ENCODE measurements at places on chromosomes 11 and 22.

DNA sequence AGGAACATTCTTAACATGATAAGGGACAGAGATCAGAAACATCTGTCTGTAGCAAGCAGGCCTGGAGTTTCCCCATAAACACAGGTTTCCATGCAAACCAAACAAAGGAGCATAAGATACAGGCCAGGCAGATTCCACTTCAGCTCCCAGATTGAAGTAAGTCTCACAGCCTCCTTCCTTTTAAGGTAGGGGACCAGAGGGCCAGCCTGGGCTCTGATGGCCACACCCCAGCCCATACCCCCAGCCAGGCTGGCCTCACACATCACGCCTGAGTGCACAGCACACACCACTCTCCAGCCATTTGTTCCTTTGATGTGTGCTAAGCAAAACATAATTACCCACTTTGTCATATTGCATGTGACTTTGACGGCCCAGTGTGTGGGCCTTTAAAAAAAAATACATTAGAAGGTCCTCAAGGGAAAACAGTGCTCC lies 518.7 kb downstream of the NTM start:
- no peak overlapping the region for H3K4me3 ChIP-seq
- H3K27ac ChIP-seq: no peak overlapping the region
- peaks cover 23% of the 10 kb centered on the region for H3K4me1 ChIP-seq
- H3K36me3 ChIP-seq: no peaks in the 10 kb centered on the region

GRCh38 chr11:128705124-128705920 lies 11.4 kb downstream of the FLI1 start:
- peaks cover 29% of the 10 kb centered on the region for H3K27me3 ChIP-seq
- no peak overlapping the region for H3K27ac ChIP-seq
- DNase-seq: no peak
- no peak overlapping the region for H3K4me3 ChIP-seq

- peaks cover 4% of the 10 kb centered on the region for H3K4me1 ChIP-seq
- peak; percentile 84 for DNase-seq
- no peak overlapping the region for H3K4me3 ChIP-seq
- peaks cover 59% of the 10 kb centered on the region for H3K27me3 ChIP-seq
- H3K27ac ChIP-seq: no peak overlapping the region
- H3K36me3 ChIP-seq: no peaks in the 10 kb centered on the region
Measured at GRCh38 chr11:131688048-131688693, 317.8 kb downstream of the NTM start.

GRCh38 chr11:6414874-6415328 lies 4.0 kb downstream of the APBB1 start:
- DNase-seq: no peak
- no peak overlapping the region for H3K4me3 ChIP-seq
- no peaks in the 10 kb centered on the region for H3K36me3 ChIP-seq
- H3K27ac ChIP-seq: no peak overlapping the region

DNA sequence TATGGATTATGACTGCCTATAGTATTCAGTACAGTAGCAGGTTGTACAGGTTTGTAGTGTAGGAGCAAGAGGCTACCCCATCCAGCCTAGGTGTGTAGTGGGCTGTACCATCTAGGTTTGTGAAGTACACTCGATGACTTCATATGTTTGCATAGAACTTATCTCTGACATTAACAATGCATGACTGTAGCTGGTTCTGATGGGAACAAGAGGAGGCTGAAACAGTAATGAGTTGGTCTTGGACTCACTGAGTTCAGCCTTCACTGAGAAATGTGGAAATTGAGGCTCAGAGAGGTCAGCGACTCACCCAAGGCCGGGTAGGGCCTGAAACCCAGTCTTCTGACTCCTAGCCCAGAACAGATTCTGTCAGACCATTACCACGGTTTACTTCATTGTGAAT lies 13.0 kb downstream of the MYO7A start:
- peaks cover 13% of the 10 kb centered on the region for H3K4me1 ChIP-seq
- peaks cover 3% of the 10 kb centered on the region for H3K27me3 ChIP-seq
- H3K36me3 ChIP-seq: no peaks in the 10 kb centered on the region

All from type B pancreatic cell (in vitro differentiated cells).